ENCODE measurements at places on chromosomes 13 and 19.

DNA sequence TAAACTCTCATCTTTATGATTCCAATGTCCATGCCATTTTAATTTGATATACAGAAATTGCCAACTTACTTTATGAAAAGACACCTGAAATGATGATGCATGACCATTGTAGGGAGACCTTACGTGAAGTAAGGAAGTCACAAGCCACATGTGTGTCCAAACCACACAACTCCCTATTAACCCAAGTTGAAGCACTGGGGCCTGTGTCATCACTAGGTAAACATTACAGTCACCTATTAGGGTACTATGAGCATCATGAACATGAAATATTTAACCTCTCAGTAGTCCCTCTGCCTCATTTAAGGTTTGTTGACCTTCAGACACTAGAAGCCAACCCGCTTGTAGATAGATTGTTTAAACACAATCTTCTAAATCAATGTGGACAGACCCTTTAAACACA lies 576.9 kb downstream of the IRS2 start:
- DNase-seq: no peak

DNA sequence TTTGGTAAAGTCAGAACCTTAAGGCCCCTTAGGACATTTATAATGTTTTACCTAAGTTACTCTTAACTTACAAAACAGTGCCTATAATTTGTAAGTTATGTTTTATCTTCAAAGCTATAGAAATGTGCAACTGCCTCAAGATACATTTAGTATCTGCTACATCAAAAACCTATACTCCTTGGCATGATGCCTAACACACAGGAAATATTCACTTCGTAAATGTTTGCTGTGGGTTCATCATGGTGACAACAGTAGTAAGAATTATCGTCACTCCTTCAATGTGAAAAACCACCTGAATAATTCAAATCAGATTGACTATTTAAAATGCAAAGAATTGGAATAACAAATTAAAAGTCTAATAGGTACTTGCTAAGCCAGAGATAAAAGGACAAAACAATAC lies 184.1 kb downstream of the DIAPH3 start:
- no peak for DNase-seq

DNA sequence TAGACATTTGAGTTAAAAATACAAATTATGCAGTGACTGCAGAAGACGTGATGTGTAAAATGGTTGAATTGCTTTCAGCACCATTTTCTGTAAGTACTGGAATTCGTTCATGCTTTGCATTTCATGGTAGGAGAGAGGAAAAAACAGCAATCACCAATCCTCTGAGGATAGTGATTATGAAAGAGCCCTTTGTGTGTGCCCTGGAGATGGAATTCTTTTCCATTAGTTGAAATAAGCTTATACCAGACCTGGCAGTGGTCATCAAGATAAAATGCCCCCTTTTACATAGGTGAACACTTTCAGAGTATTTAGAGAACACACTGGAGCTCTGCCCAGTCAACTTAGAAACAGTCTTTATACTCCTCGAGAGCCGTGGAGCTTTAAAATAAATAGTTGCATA lies 1.7 kb downstream of the CNMD start:
- DNase-seq: no peak

- DNase-seq: no peak
Measured at GRCh38 chr19:4224470-4224869, 4.9 kb upstream of the EBI3 start.

DNA sequence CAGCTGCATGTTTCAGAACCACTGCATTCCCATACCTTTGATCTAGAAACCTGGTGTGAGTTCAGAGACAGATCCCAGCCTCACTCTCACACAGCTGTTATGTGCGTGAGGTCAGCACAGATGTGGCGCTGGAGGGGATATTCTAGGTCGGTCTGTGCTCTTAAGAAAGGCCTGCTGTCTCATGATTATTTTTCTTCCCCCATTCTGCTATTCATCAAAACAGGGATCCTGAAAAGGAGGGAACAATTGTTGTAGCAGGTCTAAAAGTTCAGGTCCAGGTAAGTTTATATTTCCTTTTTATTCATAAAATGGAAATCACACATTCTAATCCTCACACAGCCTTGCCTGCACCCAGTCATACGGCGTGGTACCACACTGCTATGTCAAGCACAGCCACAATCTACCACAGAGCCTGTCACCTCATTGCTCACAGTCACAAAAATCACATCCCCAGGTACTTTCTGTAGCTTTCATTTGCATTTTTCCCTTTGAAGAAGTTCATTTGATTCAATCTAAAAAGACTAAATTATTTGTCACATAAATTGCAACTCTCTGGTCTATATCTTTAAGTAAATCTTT lies 867 bp downstream of the ZNF546 start:
- DNase-seq: no peak

DNA sequence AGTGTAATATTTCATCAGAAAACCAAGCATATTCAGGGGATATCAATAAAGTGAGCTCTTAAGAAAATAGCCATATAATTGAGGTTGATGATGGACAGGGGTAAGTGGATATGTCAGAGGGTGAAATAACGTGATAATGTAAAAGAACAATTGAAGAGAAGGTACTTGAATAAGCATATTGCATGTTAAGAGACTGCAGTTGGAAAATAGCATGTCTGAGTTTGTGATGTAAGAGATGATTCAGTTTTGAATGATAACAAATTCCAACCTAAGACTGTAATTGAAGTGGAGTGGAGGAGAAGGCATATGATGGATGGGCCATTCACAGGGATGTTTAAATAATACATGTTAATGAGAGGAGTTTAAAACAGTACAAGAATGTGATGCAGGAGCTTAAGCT lies 1633.5 kb downstream of the SLITRK1 start:
- no peak for DNase-seq

DNA sequence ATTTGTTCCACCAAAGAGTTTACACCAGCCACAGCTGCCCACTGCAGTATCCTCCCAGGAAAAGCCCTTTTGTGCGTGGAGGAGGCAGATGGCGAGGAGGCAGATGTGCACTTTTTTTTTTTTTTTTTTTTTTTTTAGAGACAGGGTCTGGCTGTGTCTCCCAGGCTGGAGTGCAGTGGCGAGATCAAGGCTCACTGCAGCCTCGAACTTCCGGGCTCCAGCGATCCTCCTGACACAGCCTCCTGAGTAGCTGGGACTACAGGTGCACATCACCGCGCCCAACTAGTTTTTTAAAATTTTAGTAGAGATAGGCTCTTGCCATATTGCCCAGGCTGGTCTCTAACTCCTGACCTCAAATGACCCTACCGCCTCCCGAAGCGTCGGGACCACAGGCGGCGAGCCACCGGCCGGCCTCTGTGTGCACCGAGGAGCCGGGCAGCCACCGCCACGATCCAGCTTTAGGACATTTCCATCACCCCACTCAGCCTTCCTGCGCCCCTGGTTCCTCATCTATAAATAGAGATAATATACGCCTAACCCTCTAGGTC lies 563 bp upstream of the PDCD5 start:
- no peak for DNase-seq

GRCh38 chr19:18433015-18433691 lies 4.8 kb downstream of the ISYNA1 start:
- peak; percentile 55 for DNase-seq

- DNase-seq: no peak
Measured at GRCh38 chr19:1819341-1820255, 7.5 kb upstream of the ATP8B3 start.

- peak; percentile 54 for DNase-seq
Measured at GRCh38 chr13:41352935-41353840, 42.1 kb downstream of the NAA16 start.

GRCh38 chr19:45901432-45901911 lies 941 bp downstream of the MYPOP start:
- no peak for DNase-seq

DNA sequence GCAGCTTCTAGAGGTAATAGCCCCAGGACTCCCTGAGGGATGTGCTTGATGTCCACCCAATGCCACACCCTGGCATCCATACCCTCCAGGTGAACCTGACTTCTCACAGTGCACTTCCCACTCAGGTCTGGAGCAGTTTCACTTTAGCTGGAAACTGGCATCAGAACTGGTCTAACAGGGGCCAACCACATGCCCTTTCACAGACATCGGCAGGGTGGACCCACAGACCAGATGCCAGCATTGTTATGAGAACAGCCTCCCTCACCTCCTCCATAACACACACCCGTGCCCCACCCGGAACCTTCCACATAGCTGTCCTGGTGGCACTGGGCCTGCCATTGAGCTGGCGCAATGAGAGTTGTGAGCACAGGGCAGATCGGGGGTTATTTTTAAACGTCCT lies 77.4 kb upstream of the GPR12 start:
- no peak for DNase-seq

GRCh38 chr13:29737061-29737460 lies 113.4 kb downstream of the UBL3 start:
- no peak for DNase-seq

- no peak for DNase-seq
Measured at GRCh38 chr13:101624210-101624922, 171.9 kb downstream of the ITGBL1 start.

DNA sequence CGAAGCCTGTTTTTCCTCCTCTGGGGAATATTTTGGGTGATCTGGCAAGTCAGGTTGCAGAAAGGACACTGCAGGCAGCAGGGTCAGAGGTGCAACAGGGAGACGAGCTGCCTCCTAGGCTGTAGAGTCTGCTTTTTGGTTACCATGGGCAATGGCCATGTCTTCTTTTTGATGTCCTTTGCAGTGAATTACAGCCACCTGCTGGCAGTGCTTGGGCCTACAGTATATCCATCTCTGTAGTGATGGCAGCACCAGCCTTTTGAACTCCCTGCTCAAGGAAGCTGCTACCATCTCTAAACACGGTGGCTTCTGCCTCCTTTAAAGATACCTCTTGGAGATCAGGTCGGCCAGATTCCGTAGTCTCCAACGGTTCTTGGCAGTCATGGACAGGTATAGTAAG lies 73.9 kb downstream of the WTIP start:
- DNase-seq: no peak

- no peak for DNase-seq
Measured at GRCh38 chr13:31234729-31235128, 35.0 kb downstream of the B3GLCT start.

- no peak for DNase-seq
Measured at GRCh38 chr13:35814605-35815011, 316.6 kb downstream of the DCLK1 start.

- DNase-seq: no peak
Measured at GRCh38 chr13:110195547-110196485, 111.1 kb downstream of the COL4A1 start.

GRCh38 chr13:42807241-42807640 lies 25.9 kb downstream of the FAM216B start:
- no peak for DNase-seq

DNA sequence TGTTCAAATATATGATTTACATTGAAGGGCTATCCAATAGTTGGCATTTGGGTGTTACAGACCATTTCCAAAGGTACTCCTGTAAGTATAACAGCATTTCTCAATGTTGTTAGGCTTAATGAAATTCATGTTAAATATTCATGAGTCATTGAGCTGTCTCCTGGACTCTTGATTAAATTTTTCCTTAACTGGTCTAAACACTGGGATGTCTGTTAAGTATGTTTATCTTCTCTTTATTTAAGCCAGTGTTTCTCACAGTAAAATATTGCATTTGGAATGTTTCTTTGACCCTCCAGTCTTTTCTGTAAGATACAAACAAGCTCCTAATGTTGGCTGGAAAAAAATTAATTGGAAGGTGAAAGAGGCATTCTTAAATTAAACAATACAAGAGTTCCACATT lies 402.5 kb upstream of the HTR2A start:
- no peak for DNase-seq

- DNase-seq: no peak
Measured at GRCh38 chr13:75785130-75785529, 149.0 kb downstream of the LMO7 start.

DNA sequence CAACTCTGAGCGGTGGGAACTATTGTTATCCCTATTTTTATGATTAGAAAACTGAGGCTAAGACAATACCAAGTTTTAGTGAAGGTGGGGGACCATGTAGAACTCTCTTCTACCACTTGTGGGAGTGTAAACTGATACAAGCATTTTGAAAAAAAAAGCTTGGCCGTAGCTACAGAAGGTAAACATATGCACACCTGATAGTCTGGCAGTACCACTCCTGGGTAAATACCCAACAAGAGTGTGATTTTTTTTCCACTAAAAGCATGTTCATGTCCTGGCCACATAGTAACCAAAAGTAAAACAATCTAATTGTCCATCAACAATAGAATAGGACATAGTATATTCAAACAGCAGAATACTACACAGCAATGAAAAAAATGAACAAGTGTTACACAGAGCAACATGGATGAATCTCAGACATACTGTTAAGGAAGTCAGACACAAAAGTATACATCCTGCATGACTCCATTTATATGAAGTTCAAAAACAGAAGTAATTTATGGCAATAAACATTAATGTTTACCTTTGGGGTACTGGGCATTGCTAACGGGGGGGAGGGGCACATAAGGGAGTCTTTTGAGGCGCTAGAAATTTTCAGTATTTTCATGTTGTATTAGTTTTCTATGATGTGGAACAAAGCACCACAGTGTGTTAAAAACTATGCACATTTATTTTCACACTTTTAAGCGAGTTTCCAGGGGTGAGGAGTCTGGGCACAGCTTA lies 6.4 kb upstream of the SPATA13 start:
- DNase-seq: no peak

- no peak for DNase-seq
Measured at GRCh38 chr13:83853771-83854170, 28.5 kb downstream of the SLITRK1 start.

- DNase-seq: no peak
Measured at GRCh38 chr13:113554333-113554700, 30.2 kb upstream of the TFDP1 start.

GRCh38 chr19:52188822-52189734 lies 774 bp upstream of the PPP2R1A start:
- DNase-seq: no peak

- no peak for DNase-seq
Measured at GRCh38 chr19:24081056-24081455, 5.9 kb upstream of the ZNF254 start.

GRCh38 chr13:50387051-50387581 lies 371.9 kb downstream of the KCNRG start:
- DNase-seq: peak; percentile 27

GRCh38 chr13:34416971-34417380 lies 525.1 kb upstream of the NBEA start:
- DNase-seq: no peak

GRCh38 chr13:94707400-94708021 lies 4.8 kb downstream of the SOX21 start:
- DNase-seq: no peak

GRCh38 chr19:35756377-35757230 lies at the start of gene HSPB6:
Gene HSPB6, minus strand, starts transcription at chr19:35757029. Its CDS starts 21 bp downstream, at chr19:35757008.
- no peak for DNase-seq

GRCh38 chr19:40523322-40524047 lies 53.2 kb upstream of the SHKBP1 start:
- no peak for DNase-seq

DNA sequence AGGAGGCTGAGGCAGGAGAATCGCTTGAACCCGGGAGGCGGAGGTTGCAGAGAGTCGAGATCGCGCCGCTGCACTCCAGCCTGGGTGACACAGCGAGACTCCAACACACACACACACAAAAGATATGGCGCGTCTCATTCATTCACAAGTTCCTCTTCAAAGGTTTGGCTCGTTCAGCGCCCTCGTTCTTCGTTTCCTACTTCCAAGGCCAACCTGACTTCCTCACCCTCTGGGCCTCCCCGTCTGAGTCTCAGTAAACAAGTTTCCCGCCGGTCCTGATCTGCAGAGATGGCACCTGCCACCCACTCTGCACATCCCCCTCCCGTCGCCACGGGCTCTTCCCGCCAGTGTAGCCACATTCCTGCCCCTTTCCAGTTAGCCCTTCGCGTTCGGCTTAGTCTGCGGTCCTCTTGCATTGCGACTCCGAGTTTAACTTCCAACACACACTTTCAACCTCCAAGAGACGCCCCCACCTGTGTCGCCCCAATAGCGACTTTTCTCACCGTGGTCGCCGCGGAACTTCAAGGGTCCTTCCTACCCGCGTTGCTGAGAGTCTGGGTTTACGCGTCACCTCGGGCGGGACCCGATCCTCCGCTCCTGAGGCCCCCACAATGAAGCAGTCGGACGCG lies 1.3 kb upstream of the BSG start:
- DNase-seq: peak; percentile 32
